ENCODE measurements at places on chromosomes 2 and 18.

DNA sequence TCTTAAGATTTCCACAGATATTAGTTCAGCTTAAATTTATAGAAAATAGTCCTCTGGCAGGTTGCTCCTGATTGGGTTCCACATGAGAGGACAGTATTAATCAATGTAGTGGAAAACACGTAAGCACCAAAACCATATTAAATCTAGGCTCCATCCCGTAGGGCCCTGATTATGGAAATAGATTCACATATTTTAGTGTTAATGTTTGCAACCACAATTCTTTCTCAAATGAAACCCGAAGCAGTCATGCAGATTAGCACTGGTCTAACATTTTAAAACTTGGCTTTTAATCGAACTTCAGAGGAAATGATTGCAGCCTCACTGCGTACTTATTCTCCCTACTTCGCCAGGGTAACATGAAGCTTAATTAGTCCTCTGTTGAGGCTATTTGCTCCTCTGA is 60.9 kb downstream of the METTL4 start:
- DNase-seq, result no peak

GRCh38 chr2:219344751-219345430 is 12.3 kb upstream of the RESP18 start:
- no peak for DNase-seq

DNA sequence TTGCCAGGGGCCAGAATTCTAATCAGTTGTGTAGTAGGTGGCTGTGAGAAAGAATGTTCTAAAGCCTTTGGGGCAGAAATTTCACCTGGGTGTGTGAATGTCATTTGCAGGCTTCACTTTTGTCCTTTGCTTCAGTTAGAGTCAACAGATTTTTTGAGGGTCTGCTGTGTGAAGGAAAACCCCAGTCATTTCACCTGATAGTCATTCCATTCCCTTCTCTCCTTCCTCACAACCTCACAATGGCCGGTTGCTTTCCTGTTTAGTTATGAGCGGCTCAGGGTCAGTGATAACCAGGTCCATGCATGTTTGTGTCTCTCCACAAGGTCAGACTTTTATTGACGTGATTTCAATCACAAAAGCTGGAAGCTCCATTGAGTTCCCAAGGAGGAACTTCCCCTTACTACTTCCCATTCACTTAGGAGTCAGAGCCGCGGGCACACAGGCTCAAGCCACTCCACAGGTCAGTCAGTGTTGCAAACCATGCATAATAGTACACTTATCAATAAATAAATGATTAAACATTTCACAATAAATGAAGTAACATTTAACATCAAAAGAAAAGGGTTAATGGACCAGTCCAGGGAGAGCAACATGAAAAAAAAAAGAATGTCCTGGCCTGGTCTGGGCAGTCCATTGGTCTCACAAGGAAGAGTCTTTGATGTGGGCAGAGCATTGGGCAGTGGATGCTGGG is 74.3 kb downstream of the NPAS2 start:
- DNase-seq, result no peak

DNA sequence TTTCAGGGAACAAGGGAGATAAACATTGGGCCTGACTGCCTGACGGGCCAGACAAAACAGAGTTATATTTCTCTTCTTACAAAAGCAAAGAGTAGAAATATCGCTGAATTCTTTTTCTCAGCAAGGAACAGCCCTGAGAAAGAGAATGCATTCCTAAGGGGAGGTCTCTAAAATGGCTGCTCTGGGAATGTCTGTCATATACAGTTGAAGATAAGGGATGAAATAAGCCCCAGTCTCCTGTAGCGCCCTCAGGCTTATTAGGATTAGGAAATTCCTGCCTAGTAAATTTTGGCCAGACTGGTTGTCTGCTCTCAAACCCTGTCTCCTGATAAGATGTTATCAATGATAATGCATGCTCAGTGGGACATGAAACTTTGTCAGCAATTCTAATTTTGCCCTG is 134.9 kb upstream of the CNTNAP5 start:
- no peak for DNase-seq

GRCh38 chr2:20471148-20471547 is 24.3 kb downstream of the RHOB start:
- DNase-seq, result no peak

DNA sequence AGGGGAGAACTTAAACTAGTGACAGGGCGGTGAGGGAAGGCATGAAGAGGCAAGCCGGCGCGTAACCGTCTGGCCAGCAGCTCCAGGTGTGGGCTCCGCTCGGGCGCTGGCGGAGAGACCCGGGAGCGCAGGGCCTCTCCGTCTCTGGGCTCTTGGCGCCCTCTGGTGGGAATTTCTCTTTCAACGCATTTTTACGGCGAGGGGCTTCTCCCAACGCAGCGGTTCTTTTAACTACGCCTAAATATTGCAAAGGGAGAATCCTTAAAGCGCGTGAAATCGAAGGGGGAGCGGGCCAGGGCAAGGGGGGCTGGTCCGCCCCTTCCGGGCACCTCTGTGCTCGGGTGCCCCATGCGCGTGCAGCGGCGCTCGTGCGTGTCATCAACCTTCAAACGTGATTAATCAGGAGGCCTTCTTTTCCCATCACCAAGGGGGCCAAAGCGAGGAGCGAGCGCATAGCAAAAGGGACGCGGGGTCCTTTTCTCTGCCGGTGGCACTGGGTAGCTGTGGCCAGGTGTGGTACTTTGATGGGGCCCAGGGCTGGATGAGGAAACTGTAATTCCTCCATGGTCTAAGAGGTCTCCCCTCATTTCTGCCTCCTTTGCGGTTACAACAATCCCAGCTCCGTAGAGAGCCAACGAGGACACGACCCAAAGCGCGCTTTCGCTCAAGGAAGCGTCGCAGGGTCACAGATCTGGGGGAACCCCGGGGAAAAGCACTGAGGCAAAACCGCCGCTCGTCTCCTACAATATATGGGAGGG is 762 bp upstream of the GAD1 start:
- no peak for DNase-seq

DNA sequence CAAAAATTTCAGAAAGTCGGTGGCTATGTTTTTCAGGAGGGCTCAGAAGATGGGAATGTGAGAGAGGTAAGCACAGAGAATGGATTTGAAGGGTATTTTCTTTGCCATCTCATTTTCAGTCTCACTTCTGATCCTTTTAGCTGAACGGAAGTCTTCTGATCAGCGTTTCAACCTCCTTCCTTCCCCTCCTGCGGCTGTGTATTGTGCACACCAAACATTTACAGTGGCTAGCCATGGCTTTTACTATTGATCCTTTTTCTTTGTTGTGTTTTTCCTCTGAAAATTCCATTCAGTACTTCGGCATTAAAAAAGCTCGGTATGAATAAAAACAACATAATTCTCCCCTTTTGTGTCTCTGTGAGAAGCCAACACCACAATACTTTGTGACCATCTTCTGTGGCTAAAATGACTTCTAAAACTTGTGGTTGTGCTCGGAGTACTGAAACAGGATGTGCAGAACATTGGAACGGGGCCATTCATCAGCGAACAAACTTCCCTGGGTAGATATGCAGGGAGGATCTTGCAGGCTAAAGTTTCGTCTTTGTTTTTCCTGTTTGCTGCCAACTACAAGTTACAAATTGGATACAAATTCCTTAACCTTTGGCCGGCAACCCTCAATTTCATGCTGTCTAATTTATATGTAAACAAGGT is 260.8 kb upstream of the FAM98A start:
- DNase-seq, result no peak

DNA sequence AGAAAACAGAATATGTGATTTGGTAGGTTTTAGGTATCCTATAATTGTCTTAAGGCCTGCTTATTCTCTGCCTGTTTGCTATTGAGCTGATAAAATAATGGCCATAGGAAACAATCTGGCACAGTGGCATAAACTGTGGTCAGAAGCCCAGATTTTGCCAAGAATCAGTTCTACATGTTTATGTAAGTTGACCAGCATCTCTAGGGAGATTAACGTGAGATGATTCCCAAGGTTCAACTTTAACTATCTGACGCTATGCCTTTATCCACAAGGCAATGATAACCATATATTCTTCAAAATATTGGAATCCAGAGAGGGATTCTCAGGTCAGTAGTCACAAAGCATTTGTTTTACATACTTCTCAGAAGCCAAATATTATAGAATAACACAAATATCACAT is 25.6 kb downstream of the AP1S3 start:
- no peak for DNase-seq

- peak; percentile 49 for DNase-seq
These were observed 9.9 kb downstream of the TMBIM1 start for GRCh38 chr2:218282173-218282991.

GRCh38 chr2:32495139-32495538 is 132.7 kb upstream of the TTC27 start:
- DNase-seq, result no peak

GRCh38 chr2:238667639-238668038 is 180.2 kb upstream of the TWIST2 start:
- DNase-seq, result no peak

DNA sequence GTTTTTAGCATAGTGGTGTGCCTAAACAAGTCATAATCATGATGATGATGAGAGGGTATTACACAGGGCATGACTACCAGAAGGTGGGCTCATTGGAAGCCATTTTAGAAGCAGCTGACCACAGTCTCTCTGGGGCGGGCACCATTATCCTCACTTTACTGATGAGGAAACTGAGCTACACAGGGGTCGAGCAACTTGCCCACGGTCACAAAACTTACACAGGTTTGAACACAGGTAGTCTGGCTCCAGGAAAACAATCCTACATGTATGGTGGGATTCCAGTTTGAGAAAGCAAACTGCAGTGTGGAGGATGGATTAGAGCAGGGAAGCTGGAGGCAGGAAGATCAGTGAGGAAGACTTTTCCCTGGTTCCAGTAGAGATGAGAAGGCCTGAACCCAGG is 6.2 kb downstream of the RHOB start:
- DNase-seq, result no peak

- no peak for DNase-seq
These were observed 34.5 kb downstream of the MTERF4 start for GRCh38 chr2:241067501-241068135.

- no peak for DNase-seq
These were observed 294.4 kb upstream of the CHAC2 start for GRCh38 chr2:53473236-53473635.

- no peak for DNase-seq
These were observed 103.7 kb downstream of the RBMS1 start for GRCh38 chr2:160389875-160390274.

DNA sequence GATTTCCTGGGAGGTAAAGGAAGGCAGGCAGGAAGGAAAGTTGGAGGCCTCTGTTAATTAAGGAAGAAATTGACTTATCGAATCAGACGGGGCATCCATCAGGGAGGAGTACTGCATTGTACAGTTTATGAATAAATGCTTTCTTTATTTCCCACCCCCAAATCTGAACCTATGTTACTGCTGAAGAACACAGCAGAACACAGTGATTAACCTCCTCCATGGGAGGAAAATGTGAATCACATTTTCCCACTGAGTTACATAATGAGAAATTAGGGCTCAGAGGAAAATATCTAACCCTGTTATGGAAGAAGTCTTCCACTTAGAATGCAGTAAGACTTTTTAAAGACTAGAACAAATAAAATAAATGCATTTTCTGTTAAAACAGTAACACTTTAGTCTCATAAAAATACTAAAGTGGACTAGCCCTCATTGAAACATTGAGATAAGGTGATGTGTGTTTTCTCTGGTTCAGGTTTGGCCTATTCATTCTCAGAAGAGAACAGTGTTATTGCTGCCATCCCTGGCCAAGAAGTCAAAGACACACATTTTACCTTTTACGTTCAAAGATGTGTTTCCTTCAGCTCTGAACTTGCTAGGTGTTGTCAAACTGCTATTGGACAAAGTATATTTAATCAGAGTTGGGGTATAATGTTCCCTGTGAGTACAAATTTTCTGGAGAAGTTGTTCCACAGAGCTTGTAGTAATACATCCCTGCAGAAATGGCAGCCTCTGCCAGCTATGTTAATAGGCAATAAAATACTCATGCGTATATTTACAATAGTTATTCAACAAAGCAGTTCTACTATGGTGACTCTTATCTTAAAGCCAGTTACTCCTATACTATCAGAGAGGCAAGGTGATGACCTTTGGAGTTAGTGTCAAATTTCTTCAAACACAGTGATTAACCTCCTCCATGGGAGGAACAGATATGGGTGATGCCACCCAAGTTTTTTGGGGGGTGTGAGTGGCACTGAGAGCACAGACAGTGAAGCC is 11.1 kb downstream of the DNAH6 start:
- DNase-seq, result no peak

GRCh38 chr2:1772471-1773267 is 28.4 kb upstream of the PXDN start:
- DNase-seq, result no peak

DNA sequence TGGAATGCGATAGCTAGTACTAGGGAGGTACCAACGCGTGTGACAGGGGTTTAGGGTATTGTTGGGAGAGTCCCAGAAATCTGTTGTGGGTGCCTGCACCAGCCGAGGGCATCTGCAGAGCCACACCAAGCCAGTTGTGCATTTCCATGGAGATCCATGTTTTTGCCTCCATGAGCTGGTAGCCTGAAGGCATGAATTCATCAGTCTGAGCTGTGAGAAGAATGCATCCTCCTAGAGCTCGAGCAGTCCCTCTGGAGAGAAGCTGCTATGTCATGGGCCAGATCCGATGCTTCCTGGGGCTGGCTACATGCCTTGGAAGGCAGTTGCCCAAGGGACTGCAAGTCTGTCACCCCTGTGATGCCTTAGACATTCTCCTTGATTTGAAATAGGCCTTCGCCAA is 57.9 kb downstream of the LIPG start:
- no peak for DNase-seq

DNA sequence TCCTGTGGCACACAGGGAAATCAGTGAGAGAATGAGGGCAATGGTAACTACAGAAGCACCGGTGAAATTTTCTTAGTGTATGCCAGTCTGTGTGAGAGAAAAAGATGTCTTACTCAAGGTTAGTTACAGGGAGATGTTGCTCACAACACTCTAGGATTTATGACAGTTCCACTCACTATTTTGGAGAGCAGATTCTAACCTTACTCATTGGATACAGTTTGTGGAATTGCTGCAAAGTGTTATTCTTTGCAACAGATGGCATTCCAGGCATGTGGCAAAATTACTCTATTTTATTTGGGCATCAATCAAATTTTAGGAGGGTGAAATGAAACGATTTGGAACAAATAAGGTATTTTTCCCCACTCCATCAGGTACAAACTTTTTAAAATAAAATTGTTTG is 449.1 kb downstream of the PIK3C3 start:
- no peak for DNase-seq

DNA sequence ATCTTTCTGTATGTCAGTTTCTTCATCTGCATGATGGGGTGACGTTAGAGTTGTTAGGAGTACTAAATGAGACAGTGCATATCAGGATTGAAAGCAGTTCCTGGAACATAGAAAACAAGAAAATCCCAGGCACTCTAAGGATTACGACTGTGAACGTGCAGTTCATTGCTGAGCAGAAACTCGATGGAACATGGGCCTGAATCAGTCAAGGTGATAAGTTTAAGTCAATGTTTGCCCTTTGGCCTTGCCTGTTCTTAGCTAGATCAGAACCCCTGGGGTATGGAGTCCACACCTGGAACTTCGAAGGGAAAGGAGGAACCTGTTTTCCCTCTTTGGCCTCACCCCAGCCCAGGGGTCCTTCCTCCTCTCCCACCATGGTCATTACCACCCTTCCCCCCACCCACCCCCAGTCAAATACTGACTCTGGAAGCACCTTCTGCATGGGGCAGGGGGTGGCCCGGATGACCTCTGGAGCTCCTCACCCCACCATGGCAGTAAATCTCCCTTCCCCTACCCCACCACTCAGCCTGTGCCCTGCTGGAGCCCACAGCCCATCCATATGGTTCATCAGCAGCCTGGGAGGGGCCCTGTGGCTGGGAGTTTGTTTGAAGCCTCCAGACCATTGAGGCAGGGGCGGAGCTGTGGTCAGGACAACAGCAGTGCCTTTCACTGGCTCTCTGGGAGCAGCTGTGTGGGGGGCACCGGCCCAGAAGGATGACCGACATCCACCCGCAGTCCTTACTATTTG is 164.1 kb downstream of the SMAD7 start:
- no peak for DNase-seq

Data from thoracic aorta (tissue), 2 donors.